ENCODE measurements at places on chromosomes 12 and 14.
A peak's percentile ranks its signal among the peaks of the same experiment; 100 is the strongest.

GRCh38 chr12:75157385-75157784, 52.3 kb downstream of the KCNC2 start:
- DNase-seq = no peak

DNA sequence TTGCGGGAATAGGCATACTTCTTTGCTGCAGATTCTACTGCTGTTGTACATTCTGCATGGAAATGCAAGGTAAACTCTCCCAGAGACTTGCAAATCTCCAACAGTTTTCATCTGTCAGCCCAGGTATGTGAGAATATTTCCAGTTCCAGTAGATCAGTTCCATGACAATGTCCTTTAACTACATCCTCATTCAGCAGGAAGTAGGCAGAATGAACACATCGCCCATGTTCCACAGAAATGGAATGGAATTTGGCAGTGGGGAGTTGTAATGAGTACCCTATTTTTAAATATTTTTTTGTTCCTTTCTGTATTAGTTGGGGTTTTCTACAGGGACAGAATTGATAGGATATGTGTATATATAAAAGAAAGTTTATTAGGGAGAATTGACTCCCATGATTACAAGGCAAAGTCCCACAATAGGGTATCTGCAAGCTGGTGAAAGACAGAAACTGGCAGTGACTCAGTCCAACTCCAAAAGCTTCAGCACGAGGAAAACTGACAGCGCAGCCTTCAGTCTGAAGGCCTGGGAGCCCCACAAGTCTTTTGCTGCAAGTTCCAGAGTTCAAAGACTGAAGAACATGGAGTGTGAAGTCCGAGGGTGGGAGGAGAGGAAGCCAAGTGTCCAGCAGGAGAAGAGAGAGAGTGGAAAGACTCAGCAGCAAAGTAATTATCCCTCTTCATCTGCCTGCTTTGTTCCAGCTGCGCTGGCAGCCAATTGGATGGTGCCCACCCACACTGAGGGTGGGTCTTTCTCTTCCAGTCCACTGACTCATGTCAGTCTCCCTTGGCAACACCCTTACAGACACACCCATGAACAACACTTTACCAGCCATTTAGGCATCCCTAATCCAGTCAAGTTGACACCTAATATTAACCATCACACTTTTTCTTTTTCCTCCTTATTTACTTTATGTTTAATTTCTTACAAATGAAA, 110.4 kb upstream of the SCAF11 start:
- no peak for DNase-seq

DNA sequence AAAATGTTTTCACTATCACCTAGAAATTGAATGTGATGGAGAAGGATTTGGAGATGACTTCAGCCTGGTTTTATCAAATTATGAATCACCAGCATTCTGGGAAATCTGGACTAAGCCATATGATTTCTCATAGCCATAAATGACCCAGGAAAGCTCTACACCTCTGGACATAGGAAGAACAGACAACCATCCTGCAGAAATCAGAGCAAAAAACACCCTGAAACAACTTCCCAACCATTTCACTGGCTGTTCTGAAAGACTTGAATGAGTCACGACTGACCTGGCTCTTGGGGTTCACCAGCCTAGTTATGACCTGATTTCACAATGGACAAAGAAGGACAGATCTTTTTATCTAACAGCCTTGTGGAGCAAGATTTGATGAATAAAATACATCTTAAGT, 123.8 kb downstream of the KCNH5 start:
- DNase-seq = no peak

DNA sequence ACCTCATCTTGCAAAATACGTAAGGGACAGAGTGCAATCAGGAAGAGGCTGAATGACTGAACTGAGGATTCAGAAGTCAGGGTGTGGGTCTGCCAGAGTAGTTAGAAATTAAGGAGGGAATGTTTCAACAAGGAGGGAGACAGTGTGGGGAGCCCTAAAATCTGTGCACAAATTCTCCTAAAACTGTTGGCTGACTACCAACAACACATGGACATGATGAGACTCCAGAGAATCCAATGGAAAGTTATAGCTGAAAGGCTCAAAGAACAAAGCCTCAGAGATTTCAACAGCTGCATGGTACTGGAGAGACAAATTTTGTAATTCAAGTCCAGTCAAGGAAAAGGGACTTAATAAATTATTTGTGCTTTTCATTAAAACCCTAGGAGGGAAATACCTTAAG, 36.1 kb upstream of the NEDD1 start:
- no peak for DNase-seq

DNA sequence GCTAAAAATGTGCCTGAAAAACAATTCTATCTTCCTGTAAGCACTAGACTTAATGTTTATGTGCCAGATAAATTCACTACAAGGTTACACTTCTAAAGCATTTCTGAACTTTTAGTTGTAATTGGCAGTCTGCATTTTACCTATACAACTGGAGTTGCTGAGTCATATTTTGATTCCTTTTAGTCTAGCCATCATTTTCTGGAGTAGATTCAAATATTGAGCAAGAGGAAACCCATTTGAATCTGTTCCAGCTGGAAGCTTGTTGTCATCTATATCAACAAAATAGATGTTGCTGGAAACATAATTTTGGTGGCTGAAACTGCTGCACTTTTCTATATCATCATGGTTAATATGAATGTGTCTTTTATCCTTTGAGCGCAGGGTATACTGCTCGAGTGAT, 122.2 kb upstream of the CCDC175 start:
- DNase-seq = no peak

DNA sequence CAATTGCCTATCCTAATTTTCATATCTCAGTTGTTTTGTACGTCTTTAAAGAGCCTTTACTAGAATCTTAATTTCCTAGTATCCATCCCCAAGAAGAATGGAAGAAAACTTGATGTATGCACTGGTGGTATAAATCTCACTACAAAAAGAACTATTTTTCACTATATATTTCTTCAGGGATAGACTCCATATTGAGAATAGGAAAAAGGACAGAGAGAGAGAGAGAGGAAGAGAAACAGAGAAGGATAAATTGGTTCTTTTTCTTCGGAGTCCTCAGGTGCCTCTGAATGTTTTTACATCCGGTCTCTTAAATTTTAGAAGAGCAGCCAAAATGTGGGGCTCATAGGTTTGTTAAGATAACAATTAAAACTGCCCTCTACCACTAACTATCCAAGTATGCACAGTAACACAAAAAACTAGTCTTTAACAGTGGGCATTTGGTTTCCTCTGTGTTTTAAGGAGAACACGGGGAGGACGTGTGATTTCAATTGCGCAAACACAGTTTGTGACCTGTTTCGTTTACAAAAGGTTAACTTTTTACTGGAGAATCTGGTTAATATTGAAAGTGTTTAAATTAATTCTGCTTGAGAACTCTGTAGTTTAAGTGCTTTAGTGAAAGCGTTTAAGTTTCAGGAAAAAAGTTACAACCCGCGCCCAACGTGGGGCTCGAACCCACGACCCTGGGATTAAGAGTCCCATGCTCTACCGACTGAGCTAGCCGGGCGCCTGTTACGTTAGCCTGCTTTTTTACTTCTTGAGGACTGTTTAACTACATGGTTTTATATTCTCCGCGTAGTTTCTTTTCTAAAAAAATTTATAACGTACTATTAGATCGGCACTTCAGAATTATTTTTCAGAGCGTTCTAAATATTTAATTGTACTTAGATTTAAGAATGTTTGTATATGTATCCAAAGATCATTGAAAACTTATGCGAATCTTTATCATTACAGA, 5.1 kb upstream of the PSMA3 start:
- DNase-seq = peak; percentile 86

- no peak for DNase-seq
Measured at GRCh38 chr12:124361074-124361970, 66.4 kb downstream of the RFLNA start.

- no peak for DNase-seq
Measured at GRCh38 chr14:89420502-89420901, 3.5 kb upstream of the FOXN3 start.

DNA sequence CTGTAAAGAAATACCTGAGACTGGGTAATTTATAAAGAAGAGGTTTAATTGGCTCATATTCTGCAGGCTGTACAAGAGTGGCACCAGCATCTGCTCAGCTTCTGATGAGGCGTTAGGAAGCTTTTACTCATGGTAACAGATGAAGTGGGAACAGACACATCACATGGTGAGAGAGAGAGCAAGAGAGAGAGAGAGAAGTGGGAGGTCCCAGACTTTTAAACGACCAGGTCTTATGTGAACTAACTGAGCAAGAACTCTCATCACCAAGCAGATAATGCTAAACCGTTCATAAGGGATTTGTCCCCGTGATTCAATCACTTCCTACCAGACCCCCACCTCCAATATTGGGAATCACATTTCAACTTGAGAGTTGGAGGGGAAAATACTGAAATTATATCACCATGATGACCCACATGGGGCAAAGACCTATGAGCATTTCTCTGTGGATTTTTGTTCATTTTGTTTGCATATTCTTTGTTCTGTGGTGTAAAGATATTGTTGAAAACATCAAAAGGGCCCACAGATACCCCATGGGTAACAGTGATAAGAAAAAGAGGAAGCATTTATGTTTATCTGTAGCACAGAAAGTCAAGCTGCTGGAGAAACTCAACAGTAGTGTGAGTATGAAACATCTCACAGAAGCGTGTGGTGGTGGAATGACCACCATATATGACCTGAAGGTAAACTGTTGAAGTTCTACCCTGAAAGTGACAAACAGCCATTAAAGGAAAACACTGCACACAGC, 135.2 kb upstream of the PDE3A start:
- DNase-seq = no peak

DNA sequence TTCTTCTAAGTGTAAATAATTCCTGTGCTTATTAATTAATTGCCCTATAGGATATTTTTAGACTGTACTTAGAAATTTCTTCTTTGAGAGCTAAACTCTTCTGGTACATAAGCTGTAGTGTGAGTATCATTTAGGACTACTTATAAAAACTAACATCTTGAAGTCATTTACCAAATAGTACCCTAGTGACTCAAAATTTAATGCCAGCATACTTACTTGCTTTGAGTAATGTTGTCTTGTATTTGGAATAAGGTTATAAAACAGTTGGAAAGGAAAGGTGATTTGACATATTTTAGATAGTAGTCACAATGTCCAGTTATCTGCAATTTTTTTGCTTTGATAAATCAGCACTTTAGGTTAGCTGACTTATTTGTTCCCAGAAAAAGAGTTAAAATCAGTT, 39.1 kb downstream of the SPATA7 start:
- DNase-seq = no peak

DNA sequence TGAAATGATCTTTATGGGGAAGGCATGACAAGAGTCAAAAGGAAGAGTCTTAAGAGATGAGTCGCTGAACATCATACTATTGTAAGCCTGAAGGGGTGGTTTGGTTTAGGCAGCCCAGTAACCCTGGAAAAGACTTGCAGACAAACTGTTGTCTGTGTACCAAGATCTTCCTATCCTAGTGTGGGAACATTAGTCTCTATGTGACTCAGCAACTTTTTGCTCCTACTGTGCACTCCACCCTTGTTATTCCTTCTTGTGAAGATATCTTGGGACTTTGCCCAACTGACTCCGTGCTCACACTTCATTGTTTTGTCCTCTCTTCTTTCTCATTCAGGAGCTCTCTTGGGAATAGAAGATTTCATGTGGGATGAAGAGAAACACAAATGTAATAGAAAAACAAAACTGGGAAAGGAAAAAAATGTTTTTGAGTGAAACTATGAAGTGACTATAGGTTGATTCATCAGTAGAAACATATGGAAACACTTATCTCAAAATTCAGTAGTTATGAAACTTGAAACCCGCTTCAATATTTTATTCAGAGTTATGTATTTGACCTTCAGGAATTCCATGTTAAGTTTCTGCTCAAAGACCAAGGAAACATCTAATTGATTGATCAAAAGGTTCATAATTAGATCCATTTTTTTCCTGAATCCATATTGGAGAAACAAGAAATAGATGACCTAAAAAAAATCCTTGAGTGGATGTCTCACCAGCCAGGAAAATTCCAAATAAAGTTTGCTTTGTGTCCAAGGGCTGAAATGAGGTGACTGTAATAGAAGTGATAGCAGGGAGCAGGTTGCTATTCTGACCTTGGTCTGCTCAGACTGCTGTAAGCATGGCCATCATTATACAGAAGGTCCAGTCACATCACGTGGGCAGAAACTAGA, 67.2 kb downstream of the BTG1 start:
- no peak for DNase-seq
